A172 (cell line): ENCODE measurements at places on chromosomes 6 and 20. TPM values are rescaled to one million over a fixed set of nuclear protein-coding genes. Genes with fewer than 3 reads are reported as not detected.

The MAP1LC3A gene
- 27.6 and 46.1 TPM in 2 replicates for total RNA-seq

The NKAIN2 gene
- not detected in 2 replicates for total RNA-seq

The RPS6KA2 gene
- total RNA-seq = 29.0 and 32.6 TPM in 2 replicates

The RANBP9 gene
- 21.8 and 24.6 TPM in 2 replicates for total RNA-seq

The POU5F1 gene
- not detected in 2 replicates for total RNA-seq

The SLC22A1 gene
- 0.07 and 0.17 TPM in 2 replicates for total RNA-seq

The PSMB9 gene
- total RNA-seq = 51.9 and 64.7 TPM in 2 replicates

The SUMO4 gene
- total RNA-seq = 0.10 and 0.38 TPM in 2 replicates

The APOM gene
- total RNA-seq = 2.0 and 4.2 TPM in 2 replicates

The SNRPB2 gene
- 120 and 134 TPM in 2 replicates for total RNA-seq

The EEF1A2 gene
- total RNA-seq = 88.1 and 91.0 TPM in 2 replicates

The CST7 gene
- total RNA-seq = not detected in 2 replicates
